ENCODE measurements at places on chromosomes 7 and 10. TPM values are rescaled to one million over a fixed set of nuclear protein-coding genes. Genes with fewer than 3 reads are reported as not detected.

DNA sequence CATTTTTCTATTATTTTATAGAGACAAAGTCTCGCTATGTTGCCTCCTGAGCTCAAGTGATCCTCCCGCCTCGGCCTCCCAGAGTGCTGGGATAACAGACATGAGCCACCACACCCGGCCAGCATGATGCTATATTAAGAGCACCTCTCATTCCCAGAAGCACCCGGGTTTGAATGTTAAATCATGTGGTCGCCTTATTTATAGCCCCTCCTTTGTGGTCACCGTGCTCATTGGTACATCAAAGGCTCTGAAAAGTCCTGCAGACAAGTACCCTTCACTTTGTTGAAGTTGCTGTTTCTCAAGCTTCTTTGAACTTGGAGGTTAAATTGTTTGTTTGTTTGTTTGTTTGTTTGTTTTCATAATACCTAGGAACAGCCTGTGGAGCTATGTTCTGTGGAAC, 40.0 kb downstream of the CLIP2 start:
- no peak overlapping the region for H3K27ac ChIP-seq
- DNase-seq: no peak
- H3K27me3 ChIP-seq: no peaks in the 10 kb centered on the region
- no peaks in the 10 kb centered on the region for H3K4me1 ChIP-seq
- H3K4me3 ChIP-seq: no peak overlapping the region

The HGF gene
- 23.8 TPM for total RNA-seq

GRCh38 chr10:111222961-111223360, 146.1 kb downstream of the ADRA2A start:
- H3K27ac ChIP-seq: no peak overlapping the region
- H3K4me3 ChIP-seq: no peak overlapping the region
- no peaks in the 10 kb centered on the region for H3K27me3 ChIP-seq

GRCh38 chr7:106206826-106207541, 77.8 kb downstream of the NAMPT start:
- H3K27me3 ChIP-seq: no peaks in the 10 kb centered on the region
- H3K4me1 ChIP-seq: no peaks in the 10 kb centered on the region
- no peak for DNase-seq
- H3K36me3 ChIP-seq: no peaks in the 10 kb centered on the region

GRCh38 chr7:115356999-115357702, 435.3 kb downstream of the MDFIC start:
- no peaks in the 10 kb centered on the region for H3K36me3 ChIP-seq
- no peaks in the 10 kb centered on the region for H3K27me3 ChIP-seq
- no peak overlapping the region for H3K27ac ChIP-seq
- H3K4me1 ChIP-seq: no peaks in the 10 kb centered on the region
- no peak overlapping the region for H3K4me3 ChIP-seq

The NACAD gene
- 4.2 TPM for total RNA-seq

DNA sequence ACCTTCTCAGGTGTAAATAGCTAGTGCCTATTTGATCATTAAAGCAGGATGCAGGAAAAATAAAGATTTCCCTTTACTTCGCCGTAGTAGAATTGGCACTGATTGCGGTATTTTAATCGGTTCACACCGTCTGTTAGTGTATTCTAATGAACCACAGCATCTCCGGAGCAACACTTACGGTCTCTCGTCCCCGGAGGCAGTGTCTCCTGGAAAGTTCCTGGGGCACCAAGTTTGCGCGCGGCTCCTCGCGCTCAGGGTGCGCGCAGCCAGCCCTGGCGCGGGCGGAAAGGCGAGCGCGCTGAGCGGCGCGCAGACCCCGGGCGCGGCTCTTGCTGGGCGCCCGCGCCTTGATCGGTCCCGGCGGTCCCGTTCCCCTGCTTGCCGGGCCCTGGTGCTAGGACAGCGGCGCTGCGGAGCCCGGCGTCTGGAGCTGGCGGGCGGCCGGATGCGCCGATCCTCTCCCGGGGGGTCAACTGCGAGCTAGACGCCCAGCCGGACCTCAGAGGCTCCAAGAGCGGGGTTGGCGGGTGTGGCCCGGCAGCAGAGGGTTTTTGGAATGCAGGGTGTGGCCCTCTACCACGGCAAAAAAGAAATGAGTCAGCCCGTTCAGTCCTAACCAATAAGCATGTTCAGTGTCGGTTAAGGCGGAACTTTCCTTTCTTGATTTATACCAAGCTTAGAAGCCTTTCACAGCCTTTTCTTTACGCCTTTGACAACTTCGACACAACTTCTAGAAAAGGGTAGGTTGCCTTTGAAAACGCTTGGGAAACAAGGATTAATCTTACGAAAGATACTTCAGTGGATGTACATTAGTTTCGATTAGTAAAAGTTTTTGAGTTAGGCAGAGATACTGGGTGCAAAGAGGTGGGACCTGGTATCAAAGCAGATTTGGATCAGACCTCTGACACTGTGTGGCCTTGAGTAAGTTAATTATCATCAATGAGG, 166.8 kb upstream of the ASAH2 start:
- H3K4me3 ChIP-seq: peak overlapping the region; percentile 79
- H3K36me3 ChIP-seq: no peaks in the 10 kb centered on the region
- H3K27me3 ChIP-seq: no peaks in the 10 kb centered on the region
- H3K27ac ChIP-seq: peak overlapping the region; percentile 76
- peaks cover 7% of the 10 kb centered on the region for H3K4me1 ChIP-seq

The CLRN3 gene
- 9.4 TPM for total RNA-seq

The ASB4 gene
- not detected for total RNA-seq

DNA sequence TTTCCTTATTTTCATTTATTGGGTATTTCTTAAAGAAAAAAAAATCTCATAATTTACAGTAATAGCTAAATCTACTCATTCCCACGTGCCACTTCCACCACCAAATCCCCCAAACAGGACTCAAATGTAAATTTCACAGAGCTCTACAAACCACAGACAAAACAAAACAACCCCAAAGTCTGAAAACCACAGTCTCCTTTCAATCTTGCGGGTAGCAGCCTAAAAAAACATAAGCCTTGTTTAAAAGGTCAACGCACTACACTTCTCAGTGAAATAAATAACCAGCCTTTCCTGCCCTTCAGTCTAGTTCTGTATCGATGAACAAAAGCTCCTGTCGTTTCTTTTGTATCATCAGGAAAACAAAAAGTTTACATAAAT, 121.8 kb upstream of the AFAP1L2 start:
- peak overlapping the region; percentile 70 for H3K4me3 ChIP-seq
- peak overlapping the region; percentile 63 for H3K27ac ChIP-seq
- no peak for DNase-seq

DNA sequence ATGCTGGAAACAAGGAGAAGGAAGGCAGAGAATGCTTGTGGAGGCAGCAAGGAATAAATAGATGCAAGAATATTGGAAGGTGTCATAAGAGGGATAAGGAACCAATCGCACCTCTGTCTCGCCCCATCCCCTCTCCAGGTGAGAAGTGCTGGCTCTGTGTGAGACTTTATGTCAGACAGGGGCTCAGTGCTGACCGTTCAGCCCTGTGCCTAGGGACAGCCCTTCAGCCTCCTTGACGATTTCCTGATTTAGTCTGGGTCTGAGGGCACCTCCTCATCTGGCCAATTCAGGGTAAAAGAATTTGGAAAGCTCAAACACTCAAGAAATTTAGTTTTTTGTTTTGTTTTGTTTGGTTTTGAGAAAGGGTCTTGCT, 54.9 kb downstream of the FAM241B start:
- peak overlapping the region; percentile 92 for H3K27ac ChIP-seq
- no peaks in the 10 kb centered on the region for H3K27me3 ChIP-seq
- no peak for DNase-seq
- H3K36me3 ChIP-seq: no peaks in the 10 kb centered on the region
- H3K4me3 ChIP-seq: no peak overlapping the region

The CEP55 gene
- total RNA-seq: 0.88 TPM
